ENCODE measurements at places on chromosomes 11 and 22. TPM values are rescaled to one million over a fixed set of nuclear protein-coding genes. Genes with fewer than 3 reads are reported as not detected.

MMP13 gene
- not detected for total RNA-seq

TMEM191B gene
- total RNA-seq: not detected

CBLIF gene
- not detected for total RNA-seq

FGF3 gene
- not detected for total RNA-seq

TMPRSS4 gene
- 0.96 TPM for total RNA-seq

MS4A15 gene
- not detected for total RNA-seq

MACROD1 gene
- total RNA-seq: 12.7 TPM

UBQLNL gene
- 0.88 TPM for total RNA-seq

PDE3B gene
- total RNA-seq: 15.1 TPM

CRYBB2 gene
- total RNA-seq: 0.45 TPM

USH1C gene
- not detected for total RNA-seq

MUC5AC gene
- not detected for total RNA-seq

PITPNB gene
- 162 TPM for total RNA-seq

KDM4E gene
- not detected for total RNA-seq

MUC5B gene
- not detected for total RNA-seq

SLC17A6 gene
- not detected for total RNA-seq

TSSK2 gene
- not detected for total RNA-seq

RHOD gene
- total RNA-seq: 19.4 TPM

SCN3B gene
- 0.16 TPM for total RNA-seq

RIMBP3B gene
- total RNA-seq: not detected

GRK3 gene
- total RNA-seq: 11.4 TPM

ANO5 gene
- total RNA-seq: 3.6 TPM

CHRM1 gene
- total RNA-seq: not detected

GSTT2B gene
- 23.9 TPM for total RNA-seq

TRAF6 gene
- total RNA-seq: 18.7 TPM

PRR5 gene
- 9.9 TPM for total RNA-seq

MIOX gene
- total RNA-seq: not detected

TRIM6 gene
- 5.1 TPM for total RNA-seq

EMID1 gene
- 1.2 TPM for total RNA-seq

TRIM29 gene
- total RNA-seq: 3.6 TPM

TMEM134 gene
- 37.6 TPM for total RNA-seq

TSPAN32 gene
- total RNA-seq: 3.5 TPM

AIFM3 gene
- 3.8 TPM for total RNA-seq

TIMM10B gene
- total RNA-seq: 37.3 TPM

OR51E2 gene
- 1.2 TPM for total RNA-seq

TRIM51 gene
- not detected for total RNA-seq

OR6T1 gene
- not detected for total RNA-seq

VWCE gene
- total RNA-seq: 3.0 TPM

NXPE2 gene
- 0.99 TPM for total RNA-seq

RRAS2 gene
- total RNA-seq: 46.7 TPM

APOBEC3C gene
- 25.3 TPM for total RNA-seq

C11orf91 gene
- not detected for total RNA-seq

PACSIN3 gene
- total RNA-seq: 36.2 TPM

PTPRCAP gene
- total RNA-seq: 4.8 TPM

SCGB1D2 gene
- total RNA-seq: not detected
